ENCODE measurements at places on chromosomes 2 and 18.

GRCh38 chr2:107687073-107687472, 139.6 kb upstream of the RGPD4 start:
- DNase-seq: no peak

GRCh38 chr2:186755066-186755465, 61.2 kb downstream of the FAM171B start:
- DNase-seq: no peak

DNA sequence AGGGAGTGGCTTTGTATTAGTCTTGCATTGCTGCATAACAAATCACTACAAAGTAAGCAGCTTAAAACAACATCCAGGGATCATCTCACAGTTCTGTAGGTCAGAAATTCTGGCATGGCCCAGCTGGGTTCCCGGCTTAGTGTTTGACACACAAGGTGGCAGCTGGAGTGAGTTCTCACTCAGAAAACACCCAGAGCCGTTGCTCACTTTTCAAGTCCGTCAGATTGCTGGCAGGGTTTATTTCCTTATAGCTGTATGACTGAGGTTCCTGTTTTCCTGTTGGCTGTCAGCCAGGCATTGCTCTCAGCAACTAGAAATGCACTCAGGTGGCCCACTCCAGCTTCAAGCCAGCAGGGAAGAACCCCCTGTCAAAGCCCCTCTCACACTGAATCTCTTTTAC, 324.1 kb downstream of the CCDC178 start:
- no peak for DNase-seq

DNA sequence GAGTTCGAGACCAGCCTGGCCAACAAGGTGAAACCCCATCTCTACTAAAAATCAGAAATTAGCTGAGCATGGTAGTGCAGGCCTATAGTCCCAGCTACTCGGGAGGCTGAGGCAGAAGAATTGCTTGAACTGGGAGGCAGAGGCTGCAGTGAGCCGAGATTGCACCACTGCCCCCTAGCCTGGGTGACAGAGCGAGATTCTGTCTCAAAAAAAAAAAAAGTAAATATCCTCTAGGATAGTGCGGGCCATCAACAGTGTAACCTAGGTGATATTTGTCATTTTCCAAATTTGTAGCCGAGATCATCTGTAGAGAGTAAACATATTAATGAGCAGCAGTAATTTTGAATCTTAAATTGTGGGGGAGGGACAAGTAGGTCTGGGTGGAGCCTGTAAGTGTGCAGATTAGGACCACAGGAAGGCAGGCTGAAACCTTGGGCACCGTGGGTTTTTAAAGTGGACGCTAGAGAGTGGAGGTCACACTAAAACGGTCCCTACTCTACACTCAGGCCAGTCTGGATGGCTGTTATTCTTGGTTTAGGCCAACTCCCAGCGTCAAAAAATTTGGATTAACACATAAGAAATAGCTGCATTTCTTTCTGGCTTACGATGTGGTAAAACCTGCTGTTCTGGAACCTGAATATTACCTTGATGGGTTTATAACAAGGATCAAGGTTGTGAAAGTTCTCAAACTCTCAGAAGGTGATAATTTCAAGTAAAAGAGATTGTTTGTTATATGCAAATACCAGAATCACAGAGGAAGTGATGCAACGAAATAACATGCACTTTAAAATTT, 22.7 kb upstream of the TET3 start:
- no peak for DNase-seq

DNA sequence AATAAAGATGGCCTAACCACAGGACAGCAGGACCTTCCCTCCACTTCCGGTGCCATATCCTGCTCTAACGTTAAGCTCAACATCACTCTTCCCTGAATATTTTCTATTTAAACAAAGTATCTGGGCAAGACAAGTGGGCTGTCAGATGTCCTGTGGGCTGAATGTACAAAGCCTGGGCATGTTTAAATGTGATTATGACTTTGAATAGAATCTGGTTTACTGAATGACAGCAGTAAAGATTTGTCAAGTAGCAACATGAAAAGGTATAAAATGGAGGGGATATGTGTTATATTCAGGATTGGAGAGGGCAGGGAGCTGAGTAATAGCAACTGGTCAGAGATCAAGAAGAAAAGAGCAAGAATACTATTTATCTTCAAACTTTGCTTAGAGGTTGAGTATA, 540.9 kb downstream of the NRXN1 start:
- no peak for DNase-seq

DNA sequence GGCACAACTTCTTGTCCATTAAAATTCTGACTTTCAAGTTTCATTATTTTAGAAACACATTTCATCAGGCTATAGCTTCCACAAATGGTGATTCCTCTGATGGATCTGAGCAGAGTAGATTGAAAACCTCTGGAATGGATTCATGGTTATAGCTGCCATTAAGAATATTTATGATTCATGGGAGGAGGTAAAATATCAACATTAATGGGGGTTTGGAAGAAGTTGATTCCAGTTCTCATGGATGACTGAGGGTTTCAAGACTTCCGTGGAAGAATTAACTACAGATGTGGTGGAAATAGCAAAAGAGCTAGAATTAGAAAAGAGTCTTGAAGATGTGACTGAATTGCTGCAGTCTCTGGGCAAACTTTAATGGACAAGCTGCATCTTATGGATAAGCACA, 797.4 kb downstream of the SUCLG1 start:
- no peak for DNase-seq

- DNase-seq: no peak
These were observed 1506.6 kb downstream of the LRP1B start for GRCh38 chr2:140624200-140624599.

DNA sequence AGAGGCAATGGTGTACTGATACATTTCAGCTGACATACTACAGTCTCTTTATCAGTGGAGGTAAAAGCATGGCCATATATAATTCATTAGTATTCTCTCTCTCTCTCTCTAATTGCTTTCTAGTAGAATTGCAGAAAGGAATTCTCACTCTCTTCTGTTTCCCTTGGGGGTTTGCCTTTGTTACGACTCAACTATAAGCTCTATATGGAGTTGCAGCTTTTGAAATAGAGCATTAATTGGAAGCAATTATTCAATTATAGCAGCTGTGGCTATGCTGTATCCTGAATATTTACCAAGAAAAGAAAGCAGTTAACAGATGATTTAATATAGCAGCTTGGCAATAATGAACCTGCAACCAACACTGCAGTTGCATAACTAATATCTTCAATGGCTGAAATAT, 132.7 kb upstream of the STON1 start:
- no peak for DNase-seq

- DNase-seq: no peak
These were observed 22.5 kb downstream of the CAVIN2 start for GRCh38 chr2:191824398-191824797.

DNA sequence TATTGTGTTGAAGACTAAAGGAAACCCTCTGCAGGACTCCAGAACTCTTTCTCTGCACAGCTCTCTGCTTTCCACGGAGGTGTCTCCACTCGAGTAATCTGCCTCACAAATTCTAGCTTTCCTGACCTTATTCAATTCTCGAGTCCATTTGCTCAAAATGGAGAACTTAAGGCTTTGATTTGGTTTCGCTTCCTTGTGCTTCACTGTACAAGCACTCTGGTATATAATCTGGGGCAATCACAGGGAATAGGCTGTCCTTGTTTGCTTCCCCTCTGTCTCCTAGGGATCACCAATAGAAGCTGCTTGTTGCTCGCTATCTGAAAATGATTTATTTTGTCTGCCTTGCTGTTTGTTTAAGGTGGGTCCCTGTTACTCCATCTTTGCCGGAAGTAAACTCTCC, 129.1 kb upstream of the DOCK10 start:
- DNase-seq: no peak

- DNase-seq: no peak
These were observed 162.5 kb upstream of the EPAS1 start for GRCh38 chr2:46134531-46135227.

GRCh38 chr2:146642066-146642465, 1202.8 kb upstream of the ACVR2A start:
- no peak for DNase-seq

DNA sequence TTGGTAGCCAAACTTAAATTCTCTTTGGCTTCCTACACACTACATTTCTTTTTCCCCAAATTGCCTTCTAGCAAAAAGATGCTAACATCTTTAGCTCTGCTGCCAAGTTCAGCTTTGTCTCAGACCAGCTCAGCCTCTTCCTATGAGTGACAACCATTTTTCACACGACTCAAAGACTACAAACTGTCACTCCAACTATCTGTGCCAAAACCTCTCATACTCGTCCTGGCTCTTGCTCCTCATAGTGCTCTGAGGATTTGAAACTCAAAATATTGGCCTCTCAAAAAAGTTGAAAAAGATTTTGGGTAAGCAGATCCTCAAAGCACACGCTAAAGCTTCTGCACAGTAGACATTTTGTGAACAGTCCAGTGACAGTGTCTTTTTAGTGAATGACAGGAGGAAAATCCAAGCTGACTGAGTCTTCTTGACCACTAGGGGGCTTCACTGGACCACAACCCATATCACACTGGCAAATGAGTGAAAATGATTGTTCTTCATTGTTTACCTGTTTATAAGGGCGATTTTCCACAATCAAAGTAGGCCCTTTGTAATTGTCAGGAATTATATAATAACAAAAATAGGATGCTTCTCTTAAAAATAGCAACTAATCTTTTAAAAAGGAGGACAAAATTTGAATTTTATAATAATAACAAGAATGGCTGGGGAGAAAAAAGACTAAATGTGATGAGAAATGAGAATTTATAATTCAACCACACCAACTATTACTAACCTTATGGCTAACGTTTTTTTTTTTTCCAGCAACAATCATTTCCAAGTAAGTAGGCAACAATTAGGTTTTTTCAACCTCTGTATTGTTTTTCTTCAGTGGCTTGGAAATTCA, 85.5 kb upstream of the PGAP1 start:
- no peak for DNase-seq

- no peak for DNase-seq
These were observed 61.7 kb upstream of the DTNA start for GRCh38 chr18:34648269-34648985.

DNA sequence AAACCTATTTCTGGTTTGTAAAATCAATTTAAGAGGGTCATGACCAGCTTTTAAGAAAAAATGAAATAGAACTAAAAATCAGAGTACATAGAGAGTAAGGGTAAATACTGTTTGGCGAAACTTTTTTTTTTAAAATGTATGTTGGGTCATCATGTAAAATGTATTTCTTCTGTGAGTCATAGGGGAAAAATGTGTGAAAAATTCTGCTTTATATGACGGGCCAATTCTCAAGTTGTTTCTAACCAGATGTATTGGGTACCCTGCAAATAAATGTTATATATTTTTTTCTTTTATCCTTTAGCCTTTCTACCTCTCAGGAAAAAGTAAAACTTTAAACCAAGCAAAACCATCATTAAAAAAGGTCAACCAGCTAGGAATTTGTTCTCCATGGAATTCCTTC, 13.9 kb downstream of the AFTPH start:
- DNase-seq: no peak

DNA sequence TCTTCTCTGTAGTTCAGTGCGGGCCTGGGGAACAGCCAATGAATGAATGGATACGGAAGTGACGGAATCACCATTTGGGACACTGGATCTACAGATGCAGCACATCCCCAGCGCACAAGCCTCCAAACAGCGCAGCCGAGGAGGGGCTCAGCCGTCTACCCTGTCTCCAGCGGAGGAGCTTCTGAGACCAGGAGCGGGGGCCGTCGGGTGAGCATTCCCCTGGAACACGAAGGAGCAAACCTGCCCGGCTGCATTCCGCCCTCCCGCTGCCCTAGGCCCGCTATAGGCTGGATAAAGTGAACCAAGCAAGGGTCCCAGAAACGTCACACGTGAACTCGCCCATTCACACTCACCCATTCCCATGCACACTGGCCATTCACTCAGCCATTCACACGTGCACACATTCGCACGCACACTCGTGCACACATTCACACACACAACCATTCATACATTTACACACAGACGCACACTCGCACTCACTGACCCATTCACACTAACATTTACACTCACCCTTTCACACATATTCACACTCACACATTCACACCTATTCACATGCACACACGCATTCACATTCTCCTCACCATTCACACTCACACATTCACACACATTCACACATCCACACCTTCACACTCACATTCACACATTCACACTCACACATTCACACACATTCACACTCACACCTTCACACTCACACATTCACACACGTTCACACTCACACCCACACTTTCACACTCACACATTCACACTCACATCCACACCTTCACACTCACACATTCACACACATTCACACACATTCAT, 63.4 kb downstream of the BIN1 start:
- DNase-seq: no peak

- DNase-seq: no peak
These were observed 419.5 kb upstream of the CHST9 start for GRCh38 chr18:27604583-27604982.

- DNase-seq: no peak
These were observed 4.6 kb downstream of the SP140 start for GRCh38 chr2:230230087-230230486.

DNA sequence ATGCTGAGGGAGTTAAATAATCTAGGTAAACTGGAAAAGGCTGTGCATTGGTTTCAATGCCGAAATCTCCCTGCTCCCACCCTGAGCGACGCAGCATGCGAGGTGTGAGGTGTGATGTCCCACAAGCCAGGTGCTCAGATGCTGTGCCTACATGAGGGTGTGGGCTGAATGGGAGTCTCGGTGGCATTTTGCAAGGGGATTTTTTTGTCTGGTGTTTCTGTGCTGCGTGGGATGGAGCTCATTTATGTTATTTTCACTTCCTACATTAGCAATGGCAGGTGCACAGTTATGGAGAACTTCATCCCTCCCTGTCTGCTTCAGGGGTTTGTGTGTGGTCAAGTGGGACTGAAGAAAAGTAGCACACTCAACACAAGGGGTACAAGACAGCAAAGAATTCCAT, 110.2 kb upstream of the CCDC68 start:
- no peak for DNase-seq
